Right cardiac atrium (tissue), 5 donors: ENCODE measurements at places on chromosomes 3 and 15. TPM values are rescaled to one million over a fixed set of nuclear protein-coding genes. Genes with fewer than 3 reads are reported as not detected.

Gene PRTG
- 0.60 TPM for total RNA-seq

Gene CHL1
- 77.2 TPM for total RNA-seq

Gene RNF123
- total RNA-seq, result 44.4 TPM

Gene GRAMD2A
- 0.40 TPM for total RNA-seq

Gene OR5K2
- total RNA-seq, result not detected
